ENCODE measurements at places on chromosomes 11 and 22.

- DNase-seq, result no peak
Measured at GRCh38 chr11:75240311-75241035, at the start of gene TPBGL. Gene TPBGL (plus strand): TSS chr11:75240774. CDS start chr11:75241050, 276 bp downstream.

GRCh38 chr22:24683691-24684090 is 80.7 kb downstream of the GGT1 start:
- DNase-seq, result no peak

DNA sequence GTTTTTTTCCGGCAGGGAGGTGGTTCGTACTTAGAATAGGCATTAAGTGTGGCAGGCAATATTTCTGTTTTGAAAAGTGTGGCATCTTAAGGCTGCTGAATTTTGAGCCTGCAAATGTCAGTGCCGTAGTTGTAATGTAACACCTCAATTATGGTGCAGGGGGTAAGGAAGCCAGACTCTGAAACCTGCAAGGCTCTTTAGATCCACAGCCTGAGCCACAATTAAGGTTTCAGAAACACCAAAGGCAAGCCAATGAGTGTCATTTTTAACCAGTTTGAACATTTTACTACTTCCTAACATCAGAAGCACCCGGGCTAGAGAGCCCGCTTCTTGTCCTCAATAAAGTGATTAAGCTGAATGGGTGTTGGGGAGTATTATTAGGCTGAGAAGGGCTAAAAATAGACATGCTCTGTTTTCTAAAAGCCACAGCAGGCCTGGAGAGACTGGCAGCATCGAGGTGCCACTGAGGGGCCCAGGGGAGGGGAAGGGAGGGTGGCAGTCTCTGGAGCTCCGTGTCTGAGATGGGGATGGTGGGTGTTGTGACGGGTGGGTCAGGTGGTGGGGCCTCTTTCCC is 113.4 kb downstream of the ZBTB16 start:
- no peak for DNase-seq

DNA sequence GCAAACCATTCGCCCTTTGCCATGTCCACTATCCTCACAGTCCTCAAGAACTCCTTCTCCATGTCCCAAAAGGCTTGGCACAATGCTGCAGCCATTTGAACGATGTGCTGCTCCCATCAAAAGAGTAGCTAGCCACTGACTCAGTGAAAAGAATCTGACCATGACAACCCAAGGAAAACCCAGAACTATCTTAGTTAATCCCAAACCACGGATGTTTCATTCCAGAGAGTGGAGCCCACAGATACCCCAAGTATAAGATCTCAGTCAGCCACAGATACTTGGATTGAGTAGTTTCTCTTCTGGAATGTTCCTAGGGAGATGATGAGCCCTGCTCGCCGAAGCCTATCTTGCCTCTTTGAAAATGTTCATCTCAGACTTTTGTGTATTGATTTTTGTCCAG is 176.9 kb downstream of the NAV2 start:
- no peak for DNase-seq

- no peak for DNase-seq
Measured at GRCh38 chr11:3989921-3990290, 104.7 kb upstream of the RRM1 start.

DNA sequence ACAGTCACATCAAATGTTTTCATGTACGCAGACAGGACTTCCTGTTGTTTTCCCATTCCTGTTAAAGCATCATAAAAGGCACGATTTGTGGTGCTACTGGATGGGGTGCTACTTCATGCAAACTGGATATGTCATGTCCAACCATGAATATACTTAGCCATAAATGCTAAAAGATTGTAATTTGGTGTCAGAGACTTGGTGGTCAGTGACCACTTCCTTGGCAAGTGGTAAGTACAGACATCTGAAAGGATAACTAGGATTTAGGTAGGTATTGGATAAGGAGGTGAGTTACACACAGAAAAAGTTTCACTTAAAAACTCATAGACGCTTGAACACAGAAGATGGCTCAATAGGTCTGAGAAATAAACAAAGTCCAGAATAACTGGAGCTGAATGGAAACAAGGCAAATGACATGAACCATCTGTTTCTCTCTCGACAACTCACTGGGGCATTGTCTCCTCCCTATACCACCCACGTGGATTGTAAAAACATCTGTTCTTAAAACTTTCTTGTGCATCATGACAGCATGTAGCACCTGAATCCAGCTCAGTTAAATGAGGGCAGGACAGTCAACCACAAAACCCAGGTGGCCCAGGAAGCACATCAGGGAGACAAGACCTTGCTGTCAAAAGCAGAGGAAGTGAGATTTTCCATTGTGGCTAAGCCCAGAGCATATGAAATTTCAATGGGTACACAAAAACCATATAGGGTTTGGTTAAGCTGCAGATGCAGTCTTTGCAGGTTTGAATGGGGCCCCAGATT is 22.1 kb upstream of the IGLL5 start:
- peak; percentile 25 for DNase-seq

GRCh38 chr11:78220218-78221157 is 31.8 kb downstream of the USP35 start:
- DNase-seq, result no peak

- DNase-seq, result no peak
Measured at GRCh38 chr11:80635178-80635577, 1194.3 kb upstream of the TENM4 start.

DNA sequence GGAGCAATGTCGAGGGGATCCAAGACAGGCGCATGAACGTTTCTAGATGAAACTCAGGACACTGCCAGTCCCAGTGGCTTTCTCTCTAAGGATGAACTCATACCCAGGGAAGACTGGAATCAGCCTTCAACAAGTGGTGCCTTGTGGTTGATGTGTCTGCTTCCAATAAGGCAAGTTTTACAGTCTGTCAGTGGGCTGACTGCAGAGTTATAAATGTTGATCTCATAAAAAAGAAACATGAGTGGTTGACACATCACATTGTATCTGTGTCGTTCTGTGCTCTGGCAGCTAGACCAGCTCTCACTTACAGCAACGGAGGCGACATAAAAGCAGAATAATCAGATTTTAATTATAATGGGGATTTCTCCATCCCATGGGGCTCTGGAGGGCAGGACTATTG is 96.7 kb downstream of the SNX19 start:
- DNase-seq, result no peak
